ENCODE measurements at places on chromosomes 5 and 9.

DNA sequence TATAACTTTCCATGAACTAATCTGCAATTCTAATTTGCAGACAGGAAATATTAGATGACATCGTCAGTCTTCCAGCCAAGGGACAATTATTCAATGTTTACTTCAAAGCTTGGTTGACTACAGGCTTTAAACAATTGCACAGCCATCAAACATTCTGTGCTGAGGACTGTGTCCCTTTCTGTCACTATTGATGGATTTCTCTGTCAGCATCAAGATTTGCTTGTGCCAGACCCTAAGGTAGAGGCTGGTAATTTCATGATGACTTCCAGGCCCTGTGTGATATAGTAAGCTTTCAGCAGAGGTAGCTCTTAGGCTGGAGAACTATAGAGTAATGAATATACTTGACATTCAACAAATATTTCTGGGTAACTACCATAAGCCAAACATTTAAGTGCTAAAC, 229.3 kb upstream of the ACTBL2 start:
- DNase-seq: no peak

DNA sequence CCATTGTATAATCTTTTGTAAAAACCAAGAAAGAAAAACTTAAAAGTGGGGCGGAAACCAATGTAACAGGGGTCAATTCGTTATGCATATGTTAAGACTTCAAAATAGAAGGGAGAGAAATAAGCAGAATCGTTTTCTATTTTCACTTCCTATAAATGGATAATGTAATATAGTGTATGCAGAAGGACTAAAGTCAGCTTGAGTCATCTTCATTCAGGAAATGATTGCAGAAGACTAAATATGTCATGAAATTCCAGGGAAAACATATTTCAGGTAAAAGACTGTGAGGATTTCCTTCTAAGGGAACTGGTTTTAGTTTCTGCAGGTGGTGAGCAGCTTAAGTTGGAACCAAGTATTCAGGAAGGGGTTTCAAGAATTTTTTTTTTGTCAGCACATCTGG, 753.3 kb downstream of the IRX1 start:
- no peak for DNase-seq

GRCh38 chr5:154274828-154275185, 84.3 kb downstream of the GALNT10 start:
- no peak for DNase-seq

DNA sequence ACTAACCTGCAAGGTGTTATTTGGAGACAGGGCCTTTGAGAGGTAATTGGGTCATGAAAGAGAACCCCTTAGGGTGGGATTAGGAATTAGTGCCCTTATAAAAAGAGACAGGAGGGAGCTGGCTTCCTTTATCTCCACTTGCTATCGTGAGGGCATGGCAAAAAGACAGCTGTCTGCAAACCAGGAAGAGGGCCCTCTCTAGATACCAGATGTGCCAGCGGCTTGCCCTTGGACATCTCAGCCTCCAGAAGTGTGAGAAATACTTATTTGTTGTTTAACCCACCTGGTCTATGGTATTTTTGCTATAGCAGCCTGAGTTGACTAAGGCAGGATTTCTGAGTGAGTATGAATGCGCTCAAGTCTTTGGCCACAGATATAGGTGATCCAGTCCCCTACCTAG, 978 bp upstream of the RGS14 start:
- DNase-seq: no peak

- no peak for DNase-seq
Measured at GRCh38 chr9:224582-225520, 10.2 kb downstream of the DOCK8 start.

DNA sequence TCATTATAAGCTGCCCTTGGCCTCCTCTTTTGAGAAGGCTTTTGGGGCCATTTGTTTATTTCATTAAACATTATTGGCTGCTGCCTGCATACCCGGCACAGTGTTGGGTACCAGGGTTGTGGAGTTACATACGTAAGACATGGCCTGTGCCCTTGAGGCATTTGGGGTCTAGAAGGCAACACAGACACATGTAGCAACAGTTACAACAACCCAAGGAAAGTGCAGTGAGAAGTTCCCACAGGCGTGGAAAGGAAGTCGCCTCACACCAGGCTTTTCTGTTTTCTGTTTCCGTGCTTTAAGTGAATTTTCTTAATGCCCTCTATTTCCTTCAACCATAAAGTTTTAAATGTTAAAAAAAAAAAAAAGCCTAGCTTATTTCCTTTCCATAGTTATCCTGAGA, 47.4 kb downstream of the GALNT10 start:
- DNase-seq: no peak

DNA sequence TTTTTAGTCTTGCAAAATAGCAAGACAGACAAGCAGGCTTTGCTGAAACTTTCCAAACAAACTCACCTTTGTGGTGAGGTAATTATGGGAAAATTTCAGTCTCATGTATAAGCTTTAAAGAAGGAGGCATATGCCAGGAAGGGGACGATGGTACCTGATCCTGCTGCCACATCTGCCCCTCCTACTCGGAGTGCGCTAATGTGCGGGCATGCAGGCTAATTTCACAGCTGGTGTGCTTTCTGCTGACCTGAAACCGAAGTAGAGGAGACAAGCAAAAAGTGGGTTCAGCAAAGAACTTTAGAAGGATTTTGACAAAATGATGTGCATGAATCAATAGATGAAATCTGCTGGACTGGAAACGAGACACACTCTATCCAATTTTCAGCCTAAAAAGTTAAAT, 117.1 kb upstream of the IRX4 start:
- no peak for DNase-seq

GRCh38 chr5:152649609-152650008, 244.5 kb upstream of the NMUR2 start:
- no peak for DNase-seq

- DNase-seq: no peak
Measured at GRCh38 chr5:168796593-168797580, 217.7 kb upstream of the PANK3 start.

DNA sequence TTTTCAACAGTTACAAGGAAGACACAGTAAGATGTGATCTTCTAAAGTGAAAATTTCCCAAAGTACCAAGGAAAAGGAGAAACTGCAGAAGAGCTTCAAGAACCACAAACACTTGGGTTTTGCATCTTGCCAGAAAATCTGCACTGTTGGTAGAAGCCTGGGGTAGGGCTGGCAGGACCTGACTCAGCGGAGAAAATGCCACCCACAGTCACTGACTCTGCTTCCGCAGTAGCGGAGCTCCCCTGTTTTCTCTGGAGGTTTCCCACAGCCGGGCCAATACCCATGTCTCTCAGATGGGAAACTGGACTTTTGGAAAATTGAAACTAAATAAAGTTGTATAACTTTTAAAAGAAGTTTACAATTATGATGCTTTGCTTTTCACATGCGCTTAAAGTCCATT, 104.2 kb downstream of the MEF2C start:
- DNase-seq: no peak

GRCh38 chr5:160497878-160498277, 76.2 kb downstream of the PTTG1 start:
- no peak for DNase-seq

GRCh38 chr5:168152660-168153059, 138.8 kb upstream of the WWC1 start:
- no peak for DNase-seq

GRCh38 chr5:59587489-59588337, 305.8 kb downstream of the PDE4D start:
- no peak for DNase-seq

DNA sequence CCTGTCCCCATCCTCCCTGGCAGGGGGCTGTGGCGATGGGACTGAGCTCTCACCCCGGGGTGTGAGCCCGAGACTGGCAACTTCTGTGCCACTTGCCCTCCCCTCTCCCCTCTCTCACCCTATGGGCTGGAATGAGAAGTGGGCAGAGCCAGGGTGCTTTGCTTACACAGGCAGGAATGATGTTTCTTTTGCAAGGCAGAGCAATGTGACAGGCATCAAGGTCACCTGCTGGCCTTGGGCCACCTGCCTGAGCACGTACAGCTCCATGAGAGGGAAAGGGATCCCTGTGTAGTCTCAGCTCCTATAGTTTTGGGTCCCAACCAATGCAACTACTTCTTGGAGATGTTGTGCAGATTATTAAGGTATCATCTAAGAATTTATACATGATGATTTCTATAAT, 252.8 kb upstream of the DAP start:
- DNase-seq: no peak

DNA sequence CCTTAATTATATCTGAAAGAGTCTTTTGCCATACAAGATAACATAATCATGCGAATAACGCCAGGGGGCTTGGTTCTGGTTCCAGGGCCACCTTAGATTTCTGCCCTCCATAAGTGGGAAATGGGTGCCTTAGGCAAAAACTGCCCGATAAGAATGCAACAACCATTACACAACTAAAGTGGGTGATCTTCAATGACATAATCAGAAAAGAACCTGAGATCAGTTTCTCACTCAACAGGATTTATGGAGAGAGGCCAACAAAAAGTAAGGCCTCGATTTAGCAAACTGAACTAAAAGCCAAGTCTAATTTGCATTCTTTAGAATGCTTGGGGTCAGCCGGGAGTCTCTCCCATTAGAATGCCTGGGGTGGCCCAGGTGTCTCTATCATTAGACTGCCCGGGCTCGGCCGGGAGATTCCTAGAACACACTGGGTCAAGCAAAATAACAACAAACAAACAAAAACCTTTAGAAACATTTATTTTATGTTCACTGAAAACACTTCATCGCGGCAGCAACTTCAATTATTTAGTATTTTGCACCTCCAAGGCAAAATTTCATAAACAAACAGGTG, 194.8 kb downstream of the AUH start:
- DNase-seq: no peak

DNA sequence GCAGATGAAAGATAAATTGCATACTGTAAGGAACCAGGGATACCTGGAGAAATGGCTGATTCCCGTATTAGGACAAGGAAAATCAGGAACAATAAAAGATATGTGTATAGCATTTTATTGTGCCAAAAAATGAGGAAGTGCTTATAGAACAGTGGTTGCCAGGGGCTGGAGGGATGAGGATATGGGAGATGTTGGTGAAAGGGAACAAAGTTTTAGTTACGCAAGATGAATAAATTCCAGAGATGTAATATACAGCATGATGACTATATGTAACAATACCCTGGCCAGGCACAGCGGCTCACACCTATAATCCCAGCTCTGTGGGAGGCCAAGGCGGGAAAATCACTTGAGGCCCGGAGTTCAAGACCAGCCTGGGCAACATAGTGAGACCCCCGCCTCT, 101.8 kb downstream of the CDK5RAP2 start:
- no peak for DNase-seq

- no peak for DNase-seq
Measured at GRCh38 chr5:67934976-67935375, 280.6 kb upstream of the PIK3R1 start.

DNA sequence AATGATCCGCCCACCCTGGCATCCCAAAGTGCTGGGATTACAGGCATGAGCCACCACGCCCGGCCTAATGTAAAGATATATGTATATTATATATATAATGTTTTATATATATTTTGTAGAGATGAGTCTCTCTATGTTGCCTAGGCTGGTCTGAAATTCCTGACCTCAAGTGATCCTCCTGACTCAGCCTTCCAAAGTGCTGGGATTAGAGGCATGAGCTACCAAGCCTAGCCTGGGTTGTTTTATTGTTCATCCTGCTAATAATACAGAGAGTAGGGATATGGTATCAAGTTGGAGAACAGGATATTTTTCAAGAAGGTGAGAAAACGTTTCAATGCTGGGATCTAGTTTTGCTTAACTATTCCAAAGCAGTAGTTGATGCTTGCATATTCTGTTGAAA, 2.9 kb downstream of the SEC24A start:
- DNase-seq: no peak

- no peak for DNase-seq
Measured at GRCh38 chr5:110258460-110259216, 467.8 kb downstream of the TMEM232 start.

GRCh38 chr9:98117984-98118639, 910 bp downstream of the TRIM14 start:
- DNase-seq: no peak

- no peak for DNase-seq
Measured at GRCh38 chr9:121699571-121700164, 48.2 kb downstream of the DAB2IP start.

- no peak for DNase-seq
Measured at GRCh38 chr5:113514289-113514635, 768 bp downstream of the YTHDC2 start.

DNA sequence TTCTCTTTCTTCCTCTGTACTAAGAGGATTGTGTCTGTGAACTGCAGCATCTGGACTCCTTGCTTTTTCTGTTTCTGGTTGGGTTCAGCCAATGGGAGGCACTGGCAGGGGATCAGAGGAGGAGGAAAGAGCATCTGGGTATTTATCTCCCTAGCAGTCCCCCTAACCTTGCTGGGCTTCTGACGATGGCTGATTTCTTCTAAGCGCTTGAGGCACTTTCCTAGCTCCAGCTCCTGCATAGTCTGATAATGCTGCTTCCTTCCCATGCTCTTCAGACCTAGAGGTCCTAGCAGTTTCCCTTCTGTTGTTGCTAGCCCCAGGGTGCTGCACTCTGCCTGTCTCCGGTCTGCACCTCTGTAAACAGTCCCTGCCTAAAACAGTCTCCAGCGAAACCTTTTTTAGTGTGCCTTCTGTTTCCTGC, 225.1 kb downstream of the PDZD2 start:
- no peak for DNase-seq

- no peak for DNase-seq
Measured at GRCh38 chr9:103245369-103245768, 250.2 kb downstream of the CYLC2 start.

GRCh38 chr5:152164860-152165259, 240.2 kb upstream of the GLRA1 start:
- no peak for DNase-seq

DNA sequence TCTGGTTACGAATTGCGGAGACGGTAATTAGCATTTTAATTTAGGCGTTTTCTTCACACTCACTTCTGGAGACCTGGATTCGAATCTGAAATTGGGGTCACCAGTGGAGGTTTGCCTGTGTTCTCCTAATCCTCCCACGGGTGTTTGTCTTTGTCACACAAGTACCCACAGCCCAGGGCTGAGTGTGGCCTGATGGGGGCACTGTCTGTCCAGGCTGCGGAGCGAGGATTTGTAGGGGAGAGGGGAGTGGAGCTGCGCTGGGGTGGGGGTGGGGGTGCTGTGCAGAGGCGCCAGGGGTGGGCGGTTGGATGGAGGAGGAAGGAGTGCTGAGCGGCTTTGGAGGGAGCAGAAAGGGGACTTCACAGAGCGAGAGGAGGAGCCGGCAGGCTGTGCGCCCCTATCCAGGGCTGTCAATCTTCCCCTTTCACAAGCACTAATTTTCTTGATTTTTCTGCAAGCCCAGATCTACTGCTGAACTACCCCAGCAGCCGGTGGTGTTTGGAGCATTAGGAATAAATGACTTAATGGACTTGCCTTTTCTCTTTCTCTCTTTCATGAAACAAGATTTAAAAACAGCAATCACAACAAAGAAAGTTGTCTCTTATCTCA, 53.1 kb downstream of the TSPAN17 start:
- DNase-seq: no peak

DNA sequence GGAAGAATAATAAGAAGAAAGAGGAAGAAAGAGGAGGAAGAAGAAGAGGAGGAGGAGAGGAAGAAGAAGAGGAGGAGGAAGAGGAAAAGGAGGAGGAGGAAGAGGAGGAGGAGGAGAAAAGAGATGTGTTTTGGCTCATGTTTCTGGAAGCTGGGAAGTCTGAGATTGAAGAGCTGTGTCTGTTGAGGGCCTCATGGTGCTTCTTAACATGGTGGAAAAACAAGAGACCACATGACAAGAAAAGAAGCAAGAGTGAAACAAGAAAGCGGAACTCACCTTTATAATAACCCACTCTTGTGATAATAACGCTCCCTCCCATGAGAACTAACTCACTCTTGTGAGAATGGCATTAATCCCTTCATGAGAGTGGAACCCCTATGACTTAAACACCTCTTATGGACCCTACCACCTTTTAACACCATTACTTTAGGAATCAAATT, 36.1 kb upstream of the RANBP6 start:
- no peak for DNase-seq
